ENCODE measurements at places on chromosomes 5 and 9. TPM values are rescaled to one million over a fixed set of nuclear protein-coding genes. Genes with fewer than 3 reads are reported as not detected.

Gene HK3
- 61.2 TPM for total RNA-seq

Gene TOR2A
- total RNA-seq: 16.5 TPM

Gene IL5
- total RNA-seq: not detected

Gene ST8SIA4
- 20.5 TPM for total RNA-seq

Gene SPINK4
- total RNA-seq: not detected

Gene DMRT3
- 0.24 TPM for total RNA-seq

Gene ADGRD2
- not detected for total RNA-seq

Gene AUH
- total RNA-seq: 17.3 TPM

Gene EGFLAM
- total RNA-seq: 2.4 TPM

Gene PCA3
- not detected for total RNA-seq

Gene BHMT2
- 3.9 TPM for total RNA-seq

Gene BTF3
- total RNA-seq: 388 TPM

Gene SPATA31C1
- total RNA-seq: not detected

Gene YTHDC2
- total RNA-seq: 21.1 TPM

Gene LEAP2
- total RNA-seq: 1.7 TPM

Gene KLF4
- total RNA-seq: 107 TPM

Gene GNA14
- 15.6 TPM for total RNA-seq
